ENCODE measurements at places on chromosomes 2 and 18.

- peak; percentile 52 for DNase-seq
Measured at GRCh38 chr18:34322365-34323289, 97.9 kb upstream of the NOL4 start.

- no peak for DNase-seq
Measured at GRCh38 chr2:142965443-142965842, 88.0 kb downstream of the KYNU start.

- no peak for DNase-seq
Measured at GRCh38 chr2:43737855-43738254, 36.0 kb upstream of the DYNC2LI1 start.

GRCh38 chr18:46373791-46374190 lies 269.6 kb downstream of the HAUS1 start:
- no peak for DNase-seq

DNA sequence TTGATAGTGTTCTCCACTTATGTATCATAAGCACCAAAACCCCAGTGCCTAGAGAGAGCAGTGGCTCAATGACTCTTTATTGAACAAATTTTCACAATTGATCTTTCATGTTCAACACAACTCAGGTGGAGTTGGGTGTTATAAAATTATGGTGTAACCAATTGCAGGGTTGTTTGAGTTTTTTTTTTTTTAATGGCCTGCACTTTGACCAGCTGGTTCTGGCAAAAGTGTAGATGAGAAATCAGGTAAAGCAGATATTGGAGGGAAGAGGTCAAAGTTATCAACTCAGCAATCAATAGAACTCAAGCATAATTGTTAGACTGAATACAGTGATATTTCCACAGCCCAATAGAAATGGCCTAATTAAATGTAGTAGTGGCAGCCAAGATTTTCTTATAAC lies 1386.3 kb downstream of the SUCLG1 start:
- no peak for DNase-seq

- no peak for DNase-seq
Measured at GRCh38 chr2:69169655-69170389, 156.8 kb downstream of the ANTXR1 start.

GRCh38 chr2:235432741-235433520 lies 60.9 kb upstream of the AGAP1 start:
- DNase-seq: no peak

GRCh38 chr2:118255771-118256372 lies 167.6 kb downstream of the INSIG2 start:
- DNase-seq: no peak

DNA sequence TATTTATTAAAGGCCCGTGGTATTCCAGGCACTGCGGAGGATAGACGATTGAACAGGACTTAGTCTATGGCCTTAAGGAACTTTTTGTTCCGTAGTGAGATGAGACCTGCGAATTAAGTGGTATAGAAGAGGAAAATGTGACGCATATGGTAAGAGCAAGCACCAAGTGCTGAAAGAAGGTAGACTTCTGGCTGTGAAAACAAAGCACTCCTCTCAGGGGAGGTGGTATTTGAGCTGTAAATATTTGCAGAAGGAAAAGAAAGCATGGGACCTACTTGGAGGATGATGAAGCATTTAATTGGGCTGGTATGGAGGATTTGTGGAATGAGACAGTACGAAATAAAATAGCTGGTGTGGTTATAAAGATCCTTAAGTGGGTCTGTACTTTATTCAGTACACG lies 62.5 kb downstream of the GPR39 start:
- DNase-seq: no peak

DNA sequence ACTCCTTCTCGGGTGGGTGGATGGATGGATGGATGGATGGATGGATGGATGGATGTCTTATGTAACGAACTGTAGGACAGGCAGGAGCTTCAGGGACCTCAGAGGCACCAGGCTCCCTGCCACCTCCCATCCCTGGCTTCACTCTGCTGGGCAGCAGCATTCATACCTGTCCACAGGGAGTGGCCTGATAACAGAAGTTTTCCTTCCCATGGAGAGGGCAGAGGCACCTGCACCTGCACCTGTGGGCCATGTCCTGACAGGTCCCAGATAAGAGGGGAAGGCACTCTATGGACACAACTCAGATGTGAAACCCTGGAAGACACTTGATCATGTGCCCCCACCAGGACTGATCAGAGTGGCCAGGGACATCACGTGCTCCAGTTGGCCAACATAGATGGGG lies 142.3 kb downstream of the GBX2 start:
- no peak for DNase-seq

- DNase-seq: no peak
Measured at GRCh38 chr2:117126656-117127055, 687.8 kb upstream of the DDX18 start.

- no peak for DNase-seq
Measured at GRCh38 chr2:232281858-232282507, 96.6 kb upstream of the ALPP start.

GRCh38 chr18:23263551-23264235 lies 128.4 kb downstream of the CABLES1 start:
- DNase-seq: no peak

- no peak for DNase-seq
Measured at GRCh38 chr18:26869640-26870039, 4.1 kb upstream of the AQP4 start.

DNA sequence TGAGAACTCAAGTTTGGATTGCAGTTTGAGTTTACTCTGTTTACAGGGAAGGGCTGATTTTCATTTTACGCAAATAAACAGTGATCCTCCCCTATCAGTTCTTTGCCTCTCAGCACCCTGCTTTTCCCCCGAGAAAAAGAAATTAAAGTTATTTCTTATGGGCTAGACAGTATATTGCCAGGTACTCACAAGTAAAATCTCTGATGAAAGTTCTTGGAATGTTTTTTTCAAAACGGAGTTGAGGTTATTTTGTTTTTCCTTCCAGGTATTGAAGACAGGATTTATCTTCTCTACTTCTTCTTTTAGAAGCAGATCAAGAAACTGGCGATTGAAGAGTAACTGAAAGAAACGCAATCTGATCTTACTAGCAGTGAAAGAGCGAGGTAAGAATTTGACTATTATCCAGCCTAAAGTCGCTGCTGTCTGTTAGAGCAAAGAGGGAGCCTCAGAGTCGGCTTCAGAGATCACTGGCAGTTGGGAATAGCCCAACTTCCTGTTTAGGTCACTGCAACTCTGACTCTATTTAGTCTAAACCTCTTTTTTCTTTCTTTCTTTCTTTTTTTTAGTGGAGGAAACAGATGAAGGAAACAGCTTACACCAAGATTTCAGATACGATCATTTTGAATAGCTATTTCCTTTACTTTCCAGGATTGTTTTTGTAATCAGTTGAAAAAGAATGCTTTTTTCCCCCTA lies at the start of gene TFPI:
Gene TFPI (minus strand): TSS at position 425 of the 693 bp plus-strand sequence. CDS start 50,667 bp downstream, outside the sequence.
- no peak for DNase-seq

GRCh38 chr2:163077241-163077640 lies 238.7 kb upstream of the KCNH7 start:
- no peak for DNase-seq
